ENCODE measurements at places on chromosomes 7 and 10. TPM values are rescaled to one million over a fixed set of nuclear protein-coding genes. Genes with fewer than 3 reads are reported as not detected.

GRCh38 chr7:24010495-24010894, 273.5 kb upstream of the NPY start:
- DNase-seq, result no peak
- H3K27ac ChIP-seq, result no peak overlapping the region
- no peak overlapping the region for H3K4me3 ChIP-seq

GRCh38 chr7:104469166-104469820, 140.9 kb downstream of the LHFPL3 start:
- no peaks in the 10 kb centered on the region for H3K27me3 ChIP-seq
- no peak overlapping the region for H3K27ac ChIP-seq
- H3K4me1 ChIP-seq, result no peaks in the 10 kb centered on the region
- no peak overlapping the region for H3K4me3 ChIP-seq
- no peaks in the 10 kb centered on the region for H3K36me3 ChIP-seq

DNA sequence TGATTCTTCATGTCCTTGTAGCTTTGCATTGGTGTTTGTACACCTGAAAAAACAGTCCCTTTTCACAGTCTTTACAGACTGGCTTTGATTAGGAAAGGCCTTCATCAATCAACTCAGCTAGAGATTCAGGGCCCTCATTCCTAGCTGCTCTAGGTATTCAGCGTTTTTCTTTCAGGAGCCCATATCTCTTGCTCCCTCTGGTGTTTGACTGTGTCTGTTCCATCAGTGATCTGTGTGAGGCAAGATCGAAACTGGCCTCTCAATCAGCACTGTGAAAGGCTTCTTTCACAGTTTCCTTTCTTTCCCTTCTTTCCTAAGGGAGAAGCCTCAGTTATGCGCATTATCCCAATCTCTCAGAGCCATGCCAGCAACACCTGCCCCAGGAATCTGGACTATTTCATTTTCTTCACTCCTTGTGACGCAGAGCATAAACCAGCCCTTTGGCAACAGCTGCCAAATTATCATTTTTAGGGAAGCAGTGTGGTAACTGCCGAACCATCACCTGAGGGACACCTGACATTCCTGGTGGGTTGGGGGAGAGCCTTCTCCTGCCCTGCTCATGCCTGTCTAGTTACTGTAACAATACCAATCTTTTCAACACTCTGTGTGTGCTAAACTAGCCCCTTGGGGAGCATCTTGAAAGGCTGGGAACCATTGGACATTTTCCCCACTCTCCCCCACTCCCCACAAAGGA, 75.7 kb upstream of the CCDC71L start:
- no peaks in the 10 kb centered on the region for H3K27me3 ChIP-seq
- H3K27ac ChIP-seq, result no peak overlapping the region
- H3K4me3 ChIP-seq, result no peak overlapping the region
- no peaks in the 10 kb centered on the region for H3K36me3 ChIP-seq

DNA sequence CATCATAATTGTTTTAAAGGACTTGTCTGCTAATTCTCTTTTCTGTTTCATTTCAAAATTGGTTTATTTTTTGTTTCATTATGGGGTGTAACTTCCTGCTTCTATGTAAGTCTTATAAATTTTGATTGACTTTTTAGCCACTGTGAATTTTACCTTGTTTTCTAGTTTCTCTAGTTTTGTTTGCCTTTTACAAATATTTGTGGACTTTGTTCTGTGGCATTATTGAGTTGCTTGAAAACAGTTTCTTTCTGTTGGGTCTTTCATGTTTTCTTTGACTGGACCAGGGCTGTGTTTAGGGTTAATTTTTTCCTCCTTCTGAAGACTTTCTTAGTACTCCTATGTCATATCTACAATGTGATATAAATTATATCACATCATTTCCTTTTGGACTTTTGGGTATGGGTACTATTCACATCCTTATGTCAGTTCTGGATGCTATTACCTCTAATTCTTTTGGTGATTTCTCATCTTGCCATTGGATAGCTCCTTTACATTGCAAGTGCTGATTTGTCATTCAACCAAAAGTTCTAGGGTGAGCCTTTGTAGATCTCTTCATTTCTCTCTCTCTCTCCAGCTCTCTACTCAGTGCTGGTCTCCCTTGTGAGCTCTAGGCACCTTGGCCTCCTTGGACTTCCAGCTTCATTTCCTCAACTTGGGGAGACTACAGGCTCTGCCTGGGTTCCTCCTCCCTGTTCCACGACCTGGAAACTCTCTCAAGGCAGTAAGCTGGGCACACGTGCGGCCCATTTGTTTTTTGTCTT, 36.9 kb downstream of the MLLT10 start:
- peaks cover 21% of the 10 kb centered on the region for H3K4me1 ChIP-seq
- peaks cover 4% of the 10 kb centered on the region for H3K36me3 ChIP-seq
- DNase-seq, result no peak
- peak overlapping the region; percentile 55 for H3K27ac ChIP-seq
- no peaks in the 10 kb centered on the region for H3K27me3 ChIP-seq
- H3K4me3 ChIP-seq, result no peak overlapping the region

GRCh38 chr10:88095223-88095721, 231.8 kb downstream of the PTEN start:
- H3K27me3 ChIP-seq, result no peaks in the 10 kb centered on the region
- H3K27ac ChIP-seq, result no peak overlapping the region
- H3K36me3 ChIP-seq, result no peaks in the 10 kb centered on the region
- no peak overlapping the region for H3K4me3 ChIP-seq
- DNase-seq, result no peak

GRCh38 chr7:123557398-123558288, at the start of gene NDUFA5:
NDUFA5 (minus strand) TSS chr7:123557818; CDS start chr7:123557795, 23 bp downstream.
- peak; percentile 95 for DNase-seq
- H3K27ac ChIP-seq, result peak within 1 kb of the TSS; percentile 85
- peak within 1 kb of the TSS; percentile 90 for H3K4me3 ChIP-seq
- H3K36me3 ChIP-seq, result peaks cover 1% of the 10 kb centered on the region
- H3K4me1 ChIP-seq, result no peaks in the 10 kb centered on the region

GRCh38 chr10:19819419-19820033, 3.3 kb downstream of the PLXDC2 start:
- no peak overlapping the region for H3K27ac ChIP-seq
- H3K27me3 ChIP-seq, result peaks cover 3% of the 10 kb centered on the region
- H3K36me3 ChIP-seq, result no peaks in the 10 kb centered on the region
- no peaks in the 10 kb centered on the region for H3K4me1 ChIP-seq
- no peak for DNase-seq

DNA sequence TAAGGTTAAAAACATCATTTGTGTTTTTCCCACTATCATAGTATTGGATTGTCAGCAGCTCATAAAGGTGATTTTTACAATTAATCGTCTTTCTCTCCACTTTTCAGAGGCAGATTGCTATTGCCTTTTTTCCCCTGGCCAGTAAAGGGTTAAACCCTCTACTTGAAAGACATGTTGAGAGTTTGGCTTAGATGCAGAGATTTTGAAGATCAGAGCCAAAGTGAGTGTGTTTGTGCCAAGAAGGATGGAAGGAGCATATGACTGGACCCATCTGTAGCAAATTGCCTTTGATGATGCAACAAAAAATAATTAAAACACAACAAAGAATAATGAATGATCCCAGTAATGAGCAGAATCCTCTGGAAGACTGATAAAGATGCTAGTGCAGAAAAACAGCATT, 373.1 kb downstream of the MALRD1 start:
- no peaks in the 10 kb centered on the region for H3K36me3 ChIP-seq
- no peaks in the 10 kb centered on the region for H3K4me1 ChIP-seq
- H3K27ac ChIP-seq, result no peak overlapping the region
- H3K27me3 ChIP-seq, result no peaks in the 10 kb centered on the region
- H3K4me3 ChIP-seq, result no peak overlapping the region

Gene SH2D4B
- 0.19 TPM for total RNA-seq

Gene CTAGE4
- 1.3 TPM for total RNA-seq

Gene FRMPD2
- 1.4 TPM for total RNA-seq

Gene ANKRD22
- total RNA-seq, result 0.48 TPM

Gene C10orf62
- total RNA-seq, result not detected
